Kasumi-1 (cell line): ENCODE measurements at places on chromosomes 11 and 22.
A peak's percentile ranks its signal among the peaks of the same experiment; 100 is the strongest.

DNA sequence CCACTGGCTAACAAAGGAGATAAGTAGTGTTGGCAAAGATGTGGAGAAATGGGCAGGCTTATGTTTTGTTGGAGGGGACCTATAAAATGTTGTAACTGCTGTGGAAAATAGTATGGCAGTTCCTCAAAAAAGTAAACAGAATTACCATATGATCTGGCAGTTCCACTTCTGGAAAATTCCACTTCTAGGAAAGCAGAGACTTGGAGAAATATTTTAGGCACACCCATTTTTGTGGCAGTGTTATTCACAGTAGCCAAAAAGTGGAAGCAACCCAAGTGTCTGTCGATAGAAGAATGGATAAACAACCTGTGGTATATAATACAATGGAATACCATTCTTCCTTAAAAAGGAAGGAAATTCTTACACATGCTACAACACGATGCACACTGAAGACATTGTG lies 57.0 kb upstream of the ADORA2A start:
- no peak for DNase-seq

DNA sequence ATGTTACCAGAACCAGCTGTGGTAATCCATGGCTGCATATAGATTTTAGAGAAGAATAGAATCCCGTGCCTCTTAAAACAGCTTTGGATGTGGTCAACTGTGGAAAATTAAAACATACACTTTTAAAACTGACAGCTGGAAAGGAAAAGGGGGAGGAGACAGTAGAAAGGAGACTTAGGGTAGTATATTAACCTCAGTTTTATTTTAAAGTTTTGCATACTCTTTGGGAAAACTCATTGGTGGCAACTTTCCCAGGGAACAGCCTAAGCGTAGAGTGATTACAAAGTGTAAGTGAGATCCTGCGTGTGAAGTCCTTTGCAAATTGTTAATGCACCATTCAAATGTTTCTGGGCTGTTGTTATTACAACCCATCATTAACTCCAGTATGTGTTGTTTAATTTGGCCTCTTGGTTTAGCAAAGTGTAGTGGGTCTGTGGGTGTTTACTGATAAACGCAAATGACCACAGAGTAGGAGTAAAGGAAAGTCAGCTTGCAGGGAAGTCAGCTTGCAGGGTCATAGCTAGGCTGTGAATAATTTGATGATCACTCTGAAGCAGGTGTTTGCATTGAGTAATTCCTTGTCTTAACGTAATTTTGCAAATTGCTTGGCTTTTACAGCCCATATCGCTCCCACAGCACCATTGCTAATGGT lies 88.0 kb upstream of the DBX1 start:
- no peak for DNase-seq

DNA sequence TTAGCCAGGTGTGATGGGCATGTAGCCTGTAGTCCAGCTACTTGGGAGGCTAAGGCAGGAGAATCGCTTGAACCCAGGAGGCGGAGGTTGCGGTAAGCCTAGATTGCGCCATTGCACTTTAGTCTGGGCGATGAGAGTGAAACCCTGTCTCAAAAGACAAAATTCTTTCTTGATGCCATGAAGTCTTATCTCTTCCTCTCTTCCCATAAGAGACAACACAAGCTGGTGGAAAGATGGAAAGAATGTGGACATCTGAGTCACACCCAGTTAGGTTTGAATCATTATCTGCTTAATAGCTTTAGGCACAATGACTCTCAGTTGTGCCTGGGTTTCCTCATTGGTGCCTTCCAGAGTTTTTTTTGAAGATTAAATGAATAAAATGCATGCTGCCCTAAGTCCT lies 35.3 kb downstream of the KREMEN1 start:
- no peak for DNase-seq

DNA sequence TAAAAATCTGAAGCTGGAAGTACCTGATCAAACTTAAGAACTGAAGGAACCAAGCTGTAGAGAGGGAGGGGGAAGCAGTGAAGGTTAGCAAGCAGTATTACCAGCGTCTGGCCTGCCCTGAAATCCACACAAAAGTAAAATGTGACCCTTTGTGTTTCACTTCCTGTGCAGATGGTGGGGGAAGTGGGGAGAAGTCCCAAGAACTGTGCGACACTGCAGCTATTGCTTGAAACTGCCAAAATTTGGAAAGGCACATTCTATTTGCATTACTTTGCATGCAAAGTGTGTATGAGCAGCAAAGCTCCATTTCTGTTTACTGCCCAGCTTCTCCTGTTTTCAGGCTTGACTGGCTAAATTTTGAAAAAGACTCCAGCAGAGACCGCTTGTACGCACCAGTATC lies 72.1 kb upstream of the BMAL1 start:
- DNase-seq, result peak; percentile 53

GRCh38 chr11:44582641-44583352 lies 17.3 kb downstream of the CD82 start:
- DNase-seq, result no peak

DNA sequence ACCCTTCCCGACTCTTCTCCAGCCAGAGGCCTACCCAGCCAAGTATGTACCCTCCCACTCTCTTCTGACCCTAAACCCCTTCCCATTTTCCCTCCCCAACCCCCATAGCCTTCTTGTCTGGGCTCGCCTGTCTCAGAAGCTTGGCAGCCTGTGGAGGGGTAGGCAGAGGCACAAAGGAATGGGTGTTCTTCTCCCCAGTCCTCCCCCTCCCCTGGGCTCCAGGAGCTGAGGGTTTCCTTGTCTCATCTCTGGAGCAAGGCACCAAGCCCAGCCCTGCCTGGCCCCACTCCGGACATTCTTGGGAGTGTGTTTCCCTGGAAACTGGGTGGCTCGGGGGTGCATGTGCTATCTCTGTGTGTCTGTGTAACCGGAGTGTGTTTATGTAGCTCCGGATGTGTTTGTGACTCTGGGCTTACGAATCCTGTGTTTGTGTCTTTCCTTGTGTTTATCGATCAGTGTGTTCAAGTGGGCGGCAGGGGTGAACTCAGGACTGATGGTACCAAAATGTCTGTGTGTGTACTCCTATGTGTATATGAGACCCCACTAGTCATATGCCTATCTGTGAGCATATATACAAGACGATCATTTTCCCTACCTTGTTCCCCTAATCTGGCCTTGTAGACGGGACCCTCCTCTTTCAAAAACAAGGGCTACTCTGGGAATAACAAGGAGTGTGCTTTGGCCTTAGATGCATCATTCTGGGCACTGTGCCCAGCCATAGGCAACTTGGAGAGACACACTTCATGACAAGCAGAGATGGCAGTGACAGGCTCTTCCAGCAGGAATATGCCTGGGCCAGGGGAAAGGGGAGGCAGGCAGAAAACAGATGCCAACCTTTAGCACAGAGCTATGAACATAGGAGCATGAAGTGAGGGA lies 10.9 kb downstream of the PHLDB1 start:
- DNase-seq, result no peak

DNA sequence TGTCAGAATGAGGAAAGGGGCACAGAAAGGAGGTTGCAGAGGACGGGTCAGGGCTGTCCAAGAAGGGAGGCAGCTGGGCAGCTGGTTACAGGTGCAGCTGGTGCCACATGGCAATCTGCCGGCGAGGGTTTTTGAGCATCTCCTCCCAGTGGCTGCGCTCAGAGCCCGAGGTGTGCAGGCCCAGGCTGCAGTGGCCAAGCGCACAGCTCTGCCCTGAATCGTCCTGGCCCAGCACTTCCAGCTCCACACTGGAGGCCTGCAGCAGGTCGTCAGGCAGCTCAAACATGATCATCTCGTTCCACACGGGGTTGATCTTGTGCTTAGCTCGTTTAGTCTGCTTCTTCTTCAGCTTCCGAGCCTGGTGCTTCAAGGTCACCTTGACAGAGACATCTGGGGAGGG lies 42.2 kb downstream of the SYT13 start:
- no peak for DNase-seq

DNA sequence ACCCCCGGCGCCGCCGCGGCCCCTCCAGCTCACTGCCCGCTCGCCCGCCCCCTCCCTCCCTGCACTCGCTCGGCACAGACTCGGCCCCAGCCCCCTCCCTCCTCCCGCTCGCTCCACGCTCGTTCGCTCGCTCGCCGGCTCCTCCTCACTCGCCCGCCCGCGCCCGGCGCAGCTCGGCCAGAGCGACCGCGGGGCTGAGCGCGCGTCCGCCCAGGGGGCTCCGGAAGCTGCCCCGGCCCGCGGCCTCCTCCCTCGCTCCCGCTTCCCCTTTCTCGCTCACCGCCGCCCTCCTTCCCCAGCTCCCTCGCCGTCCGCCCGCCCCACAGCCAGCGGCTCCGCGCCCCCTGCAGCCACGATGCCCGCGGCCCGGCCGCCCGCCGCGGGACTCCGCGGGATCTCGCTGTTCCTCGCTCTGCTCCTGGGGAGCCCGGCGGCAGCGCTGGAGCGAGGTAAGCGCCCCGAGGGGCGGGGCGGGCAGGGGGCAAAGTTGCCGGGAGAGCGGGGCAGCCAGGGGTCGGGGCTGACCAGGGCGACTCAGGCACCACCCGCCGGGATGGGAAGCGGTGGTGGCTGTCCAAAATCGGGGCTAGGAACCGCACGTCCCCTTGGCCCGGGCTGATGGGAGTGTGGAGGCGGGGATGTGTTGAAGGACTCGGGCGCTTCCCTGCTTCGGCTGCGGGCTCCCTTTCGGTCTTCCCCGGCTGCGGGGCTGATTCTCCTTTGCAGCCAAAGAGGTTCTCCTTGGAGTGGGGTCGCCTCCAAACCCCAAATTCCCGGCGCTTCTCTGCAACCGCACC lies at the start of gene SEZ6L:
TSS of gene SEZ6L (plus strand) at position 148 of the 797 bp plus-strand sequence. CDS start at position 356, 208 bp downstream.
- peak; percentile 20 for DNase-seq

DNA sequence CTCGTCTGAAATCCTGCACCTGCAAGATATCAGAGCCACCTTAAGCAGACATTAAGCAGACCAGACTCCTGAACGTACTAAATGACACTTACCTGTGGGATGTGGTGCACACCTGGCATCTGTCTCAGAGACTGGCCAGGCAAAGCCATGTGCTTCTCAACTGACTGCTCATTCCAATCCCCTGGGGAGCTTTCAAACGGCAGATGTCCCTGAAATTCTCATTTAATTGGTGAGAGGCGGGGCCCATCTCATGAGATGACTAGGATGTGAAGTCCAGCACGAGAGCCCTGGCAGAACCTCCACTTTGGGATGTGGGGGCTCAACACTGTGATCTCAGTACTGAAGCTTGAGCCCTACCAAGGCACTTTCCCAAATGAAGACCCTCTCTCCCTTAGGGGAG lies 84.9 kb upstream of the HMGXB4 start:
- DNase-seq, result no peak

GRCh38 chr11:63337070-63337469 lies 32.5 kb upstream of the SLC22A9 start:
- no peak for DNase-seq

- DNase-seq, result no peak
Observed at GRCh38 chr11:132005887-132006286, 635.5 kb downstream of the NTM start.

DNA sequence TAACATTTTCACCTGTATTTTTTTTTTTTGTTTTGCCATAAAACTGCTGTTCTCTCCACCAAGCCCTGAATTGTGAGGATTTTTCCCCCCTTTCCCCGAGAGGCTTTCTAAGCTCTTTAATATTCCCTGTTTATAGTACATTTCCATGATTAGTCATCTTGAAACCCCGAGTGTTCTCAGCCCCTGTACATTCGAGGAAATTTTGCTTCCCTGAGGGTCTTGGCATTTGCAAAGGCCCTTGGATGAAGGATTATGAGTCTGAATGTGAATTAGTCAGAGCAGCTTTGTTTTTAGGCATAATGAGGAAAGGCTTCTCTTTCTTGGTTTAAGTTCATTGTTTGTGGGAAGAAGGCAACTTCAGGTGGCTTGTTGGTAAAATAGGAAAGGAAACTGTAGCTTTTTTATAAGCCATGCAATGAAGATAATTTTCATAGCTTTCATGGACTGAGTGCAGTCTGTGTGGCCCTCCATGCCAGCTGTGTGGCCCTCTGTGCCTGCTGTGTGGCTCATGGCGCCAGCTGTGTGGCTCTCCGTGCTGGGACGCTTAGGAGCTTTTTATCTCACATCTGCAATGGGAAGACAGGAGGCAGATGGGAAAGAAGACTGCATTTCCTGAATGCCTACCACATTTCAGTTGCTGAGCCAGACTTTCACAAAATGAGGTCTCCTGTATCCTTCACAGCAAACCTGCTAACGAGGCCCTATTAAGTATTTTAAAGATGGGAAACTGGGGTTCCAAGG lies 129.0 kb downstream of the TEAD1 start:
- DNase-seq, result no peak

GRCh38 chr11:48029681-48030290 lies 49.4 kb downstream of the PTPRJ start:
- DNase-seq, result no peak

DNA sequence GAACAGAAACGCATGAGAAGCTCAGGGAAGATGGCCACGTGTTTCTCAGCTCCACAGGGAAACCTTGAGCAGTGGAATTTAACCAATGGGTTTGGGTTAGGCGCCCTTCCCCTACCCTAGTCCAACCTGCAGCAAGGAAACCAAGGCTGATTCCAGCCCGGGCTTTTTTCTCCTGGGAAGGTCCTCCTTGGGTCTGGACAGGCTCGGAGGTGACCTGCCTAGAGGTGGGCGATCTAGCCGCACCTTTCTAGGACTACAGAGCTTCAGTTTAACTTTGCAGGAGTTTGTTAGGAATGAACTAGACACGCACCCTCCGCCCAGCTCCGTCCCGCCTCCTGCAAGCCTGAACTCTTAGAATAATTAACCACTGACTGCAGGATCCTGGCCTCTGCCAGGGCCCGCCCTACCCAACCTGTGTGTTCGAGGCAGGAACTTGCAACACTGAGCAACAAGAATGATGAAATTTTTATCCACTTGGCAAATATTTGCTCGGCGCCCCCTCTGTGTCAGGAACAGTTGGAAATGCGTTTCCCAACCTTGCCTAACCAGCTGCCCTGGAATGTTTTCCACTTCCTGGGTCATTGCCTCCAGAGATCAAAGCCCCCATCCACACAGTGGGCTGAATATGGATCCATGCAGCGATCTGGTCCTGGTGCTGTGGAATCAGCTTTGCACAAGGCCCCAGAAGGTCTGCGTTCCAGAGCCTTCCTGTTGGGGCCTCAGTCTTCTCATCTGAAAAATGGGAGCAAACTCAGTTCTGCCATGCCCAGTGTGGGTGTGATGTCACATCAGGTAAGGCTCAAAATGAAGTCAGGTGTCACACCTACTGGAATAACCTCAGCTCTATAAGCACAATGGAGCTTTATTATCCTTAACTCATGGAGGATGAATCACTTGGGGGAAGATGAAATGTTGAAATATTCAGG lies 13.3 kb downstream of the MPST start:
- DNase-seq, result peak; percentile 35

DNA sequence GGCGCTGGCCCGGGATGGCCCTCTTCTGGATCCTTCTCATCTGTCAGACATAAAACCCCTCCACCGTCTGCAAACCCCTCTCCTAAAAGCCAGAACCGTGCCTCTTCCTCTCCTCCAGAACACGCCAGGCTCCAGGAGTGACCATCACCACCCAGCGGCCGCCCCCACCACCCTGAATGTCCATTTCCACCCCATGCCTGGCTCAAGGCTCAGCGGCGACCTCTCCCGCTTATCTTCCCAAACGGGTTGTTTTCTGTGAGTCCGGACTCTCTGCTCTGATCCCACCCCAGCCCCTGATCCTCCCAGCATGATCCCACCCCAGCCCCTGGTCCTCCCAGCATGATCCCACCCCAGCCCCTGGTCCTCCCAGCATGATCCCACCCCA lies 37.6 kb downstream of the CELSR1 start:
- DNase-seq, result no peak

- peak; percentile 84 for DNase-seq
Observed at GRCh38 chr22:49502126-49502826, 325.4 kb downstream of the BRD1 start.
